ENCODE measurements at places on chromosomes 13 and 19.
A peak's percentile ranks its signal among the peaks of the same experiment; 100 is the strongest.

GRCh38 chr13:95123726-95124125 lies 177.5 kb downstream of the ABCC4 start:
- no peak for DNase-seq

- no peak for DNase-seq
Measured at GRCh38 chr19:6518145-6518911, 12.5 kb upstream of the TNFSF9 start.

DNA sequence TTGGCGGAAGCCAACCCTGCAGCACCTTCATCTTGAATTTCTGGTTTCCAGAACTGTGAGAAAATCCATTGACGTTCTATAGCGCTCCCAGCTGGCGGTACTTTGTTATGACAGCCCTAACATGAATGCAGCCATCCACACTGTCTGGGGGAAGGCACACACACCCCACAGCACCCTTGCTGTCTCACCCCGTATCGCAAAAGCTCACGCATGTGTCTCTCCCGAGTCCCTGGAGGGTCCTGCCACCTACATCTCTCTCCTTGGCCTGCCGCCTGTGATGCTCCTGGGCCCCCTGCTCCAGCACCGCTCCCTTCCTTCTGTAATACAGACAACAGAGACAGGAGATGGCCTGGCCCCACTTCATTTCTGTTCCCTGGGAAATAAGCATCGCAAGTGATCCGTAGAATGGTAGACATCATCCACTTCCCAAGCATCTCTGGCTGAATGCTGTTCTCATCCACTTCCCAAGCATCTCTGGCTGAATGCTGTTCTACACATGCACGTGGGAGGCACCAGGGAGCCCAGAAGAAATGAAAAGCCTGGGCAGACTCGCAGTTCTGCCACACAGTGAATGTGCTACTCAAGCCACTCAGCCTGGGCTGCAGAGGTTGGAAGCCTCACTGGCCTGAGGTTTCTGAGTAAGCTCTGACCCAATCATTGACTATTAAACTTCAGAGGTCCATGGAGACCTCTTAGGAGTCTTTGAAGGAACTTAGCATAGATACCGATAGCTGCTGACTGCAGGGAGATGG lies 29.6 kb downstream of the EPN1 start:
- no peak for DNase-seq

DNA sequence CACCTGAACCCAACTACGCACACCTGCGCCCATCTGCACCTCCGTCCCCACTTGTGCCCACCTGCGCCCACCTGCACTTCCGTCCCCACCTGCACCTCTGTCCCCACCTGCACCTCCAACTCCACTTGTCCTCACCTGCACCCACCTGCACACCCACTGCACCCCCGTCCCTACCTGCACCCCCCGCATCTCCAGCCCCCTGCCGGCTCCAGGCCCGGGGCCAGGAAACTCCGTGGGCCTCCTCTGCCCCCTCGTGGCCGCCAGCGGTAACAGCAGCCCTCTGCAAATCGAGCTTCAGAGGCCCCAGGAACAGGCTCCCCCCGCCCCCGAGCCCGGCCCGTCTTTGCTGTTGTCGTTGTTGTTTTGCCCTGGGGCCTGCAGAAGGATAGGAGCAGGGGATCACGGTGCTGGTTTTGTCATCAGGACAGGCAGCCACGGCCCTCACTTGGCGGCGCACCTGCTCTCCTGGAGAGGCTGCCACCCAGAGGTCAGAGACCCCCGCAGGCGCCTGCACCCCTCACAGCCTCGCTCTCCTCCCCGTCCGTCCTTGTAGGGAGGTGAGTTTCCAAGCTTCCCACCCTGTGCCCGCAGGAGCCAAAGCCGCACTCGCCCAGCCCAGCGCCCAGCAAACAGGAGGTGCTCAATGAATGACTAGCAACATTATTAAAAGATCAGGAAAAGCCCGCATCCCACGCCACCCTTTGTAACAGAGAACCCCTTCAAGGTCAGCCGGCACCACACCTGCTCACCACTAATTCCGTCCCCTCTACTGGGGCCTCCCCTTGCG lies 65.4 kb downstream of the GNG7 start:
- peak; percentile 64 for DNase-seq

- no peak for DNase-seq
Measured at GRCh38 chr19:13128583-13128982, 10.5 kb downstream of the NACC1 start.

DNA sequence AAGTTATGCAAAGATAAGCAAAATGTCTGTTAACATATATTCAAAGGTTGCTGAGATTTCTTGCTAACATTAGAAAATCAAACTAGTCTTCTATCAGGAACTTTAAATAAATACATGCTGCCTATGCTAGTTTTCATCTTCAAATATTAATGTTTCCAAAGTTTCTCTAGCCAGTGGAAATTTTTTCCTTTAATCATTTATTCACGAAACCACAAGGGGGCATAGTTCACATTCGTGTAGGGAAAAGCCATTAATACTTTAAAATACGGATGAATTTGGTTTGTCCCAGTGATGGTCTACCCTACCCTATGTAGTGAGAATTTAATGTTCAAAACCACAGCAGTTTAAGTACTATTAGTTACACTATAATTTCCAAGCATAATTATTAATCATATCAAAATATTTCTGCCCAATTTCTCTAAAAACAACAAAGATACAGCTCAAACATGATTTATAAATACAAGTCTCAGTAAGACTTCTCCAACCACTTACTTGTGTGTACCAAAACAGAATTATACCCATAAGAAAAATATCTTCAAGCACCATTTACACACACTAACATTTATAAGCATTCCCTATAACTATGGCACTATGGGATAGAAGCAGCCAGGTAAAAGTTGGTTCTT lies 16.2 kb downstream of the NUFIP1 start:
- DNase-seq: no peak

DNA sequence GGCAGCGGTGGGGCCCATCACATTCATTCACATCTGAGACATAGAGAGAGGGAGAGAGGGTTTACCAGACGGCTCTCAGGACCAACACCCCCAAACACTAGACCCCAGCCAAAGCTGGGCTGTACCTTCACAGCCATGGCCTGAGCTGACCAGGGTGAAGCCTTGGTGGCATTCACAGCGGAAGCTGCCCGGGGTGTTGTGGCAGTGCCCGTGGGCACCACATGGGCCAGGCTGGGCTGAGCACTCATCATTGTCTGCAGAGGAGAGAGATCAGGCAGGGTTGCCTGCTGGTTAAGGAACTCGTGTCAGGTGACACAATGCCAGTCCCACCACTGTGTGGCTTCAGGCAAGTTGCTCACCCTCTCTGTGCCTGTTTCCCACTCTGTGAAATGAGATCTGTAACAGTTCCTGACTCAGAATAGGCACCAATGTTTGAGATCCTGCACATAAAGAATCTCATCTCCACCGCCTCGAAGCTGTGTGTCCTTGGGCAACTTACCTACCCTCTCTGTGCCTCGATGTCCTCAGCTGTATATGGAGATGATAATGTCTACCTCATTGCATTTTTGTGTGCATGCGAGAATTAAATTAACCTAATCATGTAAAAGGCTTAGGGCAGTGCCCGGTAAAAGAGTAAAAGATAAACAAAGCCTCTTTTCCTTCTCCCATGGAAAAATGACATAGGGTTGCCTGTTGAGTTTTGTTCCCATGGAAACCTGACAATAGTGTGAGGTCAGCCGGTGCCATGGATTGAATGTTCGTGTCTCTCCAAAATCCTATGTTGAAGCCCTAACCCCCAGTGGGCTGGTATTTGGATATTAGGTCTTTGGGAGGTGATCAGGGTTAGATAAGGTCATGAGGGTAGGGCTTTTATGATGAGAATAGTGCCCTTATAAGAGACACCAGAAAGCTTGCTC lies 22.9 kb downstream of the CCL25 start:
- no peak for DNase-seq

DNA sequence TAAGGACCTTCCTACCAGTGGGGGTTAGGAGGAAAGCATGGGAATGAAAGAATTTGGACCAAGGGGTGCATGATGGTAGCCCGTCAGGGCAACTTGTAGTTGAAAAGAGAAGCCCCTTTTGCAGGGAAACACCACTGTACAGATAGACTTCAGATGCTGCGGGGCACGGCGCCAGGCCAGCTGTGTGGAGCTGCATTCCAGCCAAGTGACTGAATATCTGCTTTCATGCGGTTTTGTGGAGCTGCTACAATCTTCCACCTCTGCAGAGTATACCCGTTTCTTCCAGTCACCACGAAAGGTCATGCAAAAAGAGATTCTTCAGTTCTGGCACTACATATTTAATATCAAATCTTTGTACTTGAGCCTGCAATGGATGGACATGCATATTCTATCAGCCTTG lies 104.7 kb downstream of the RGCC start:
- no peak for DNase-seq

- DNase-seq: no peak
Measured at GRCh38 chr13:81745391-81745790, 1404.5 kb upstream of the SPRY2 start.

- no peak for DNase-seq
Measured at GRCh38 chr13:25432691-25433090, 60.9 kb downstream of the ATP8A2 start.

DNA sequence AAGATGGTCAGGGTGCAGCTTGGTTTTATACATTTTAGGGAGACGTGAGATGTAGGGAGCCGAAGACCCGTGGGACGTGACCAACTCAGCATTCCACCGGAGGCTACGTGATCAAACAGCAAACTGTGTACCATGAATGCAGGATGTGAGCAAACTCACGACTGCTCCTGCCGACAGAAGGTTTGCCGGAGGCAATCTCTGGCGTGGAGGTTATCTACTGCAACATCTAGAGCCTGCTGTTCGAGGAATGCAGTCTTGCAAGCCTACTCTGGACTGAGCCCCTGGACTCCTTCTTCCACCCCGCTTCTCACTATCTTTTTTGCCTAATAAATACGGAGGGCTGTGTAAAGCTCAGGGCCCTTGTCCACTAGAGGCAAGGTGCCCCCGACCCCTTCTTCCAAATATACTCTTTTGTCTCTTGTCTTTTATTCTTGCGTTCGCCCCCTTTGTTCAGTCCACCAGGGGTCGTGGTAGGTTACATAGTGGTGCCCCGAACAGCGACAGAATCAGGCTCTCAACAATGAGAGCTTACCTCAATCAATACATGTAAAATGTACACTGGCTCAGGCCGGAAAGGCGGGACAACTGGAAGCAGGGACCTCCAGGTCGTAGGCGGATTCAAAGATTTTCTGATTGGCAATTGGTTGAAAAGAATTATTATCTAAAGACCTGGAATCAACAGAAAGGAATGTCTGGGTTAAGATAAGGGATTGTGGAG lies 8.9 kb upstream of the OR1I1 start:
- DNase-seq: no peak

GRCh38 chr19:7665076-7665475 lies 3.8 kb upstream of the RETN start:
- DNase-seq: no peak

- no peak for DNase-seq
Measured at GRCh38 chr13:49112782-49113525, 107.2 kb upstream of the MLNR start.

DNA sequence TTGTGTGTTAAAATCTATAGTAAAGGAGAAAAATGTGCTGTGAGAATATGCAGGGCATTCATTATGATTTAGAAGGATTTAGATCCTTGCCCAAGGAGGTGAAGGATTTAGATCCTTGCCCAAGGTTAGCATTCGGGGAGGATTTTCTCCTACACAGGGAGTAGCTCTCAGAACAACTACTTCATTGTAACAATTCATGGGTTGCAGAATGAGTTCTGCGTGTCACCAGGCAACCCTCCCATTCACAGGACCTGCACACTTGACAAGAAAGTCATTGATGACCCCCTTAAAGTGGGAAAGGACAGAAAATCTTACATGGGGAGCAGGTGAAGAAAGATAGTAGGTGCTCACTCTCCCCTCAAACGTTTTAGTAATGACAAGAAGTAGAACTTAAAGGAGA lies 167.1 kb upstream of the MAB21L1 start:
- no peak for DNase-seq

DNA sequence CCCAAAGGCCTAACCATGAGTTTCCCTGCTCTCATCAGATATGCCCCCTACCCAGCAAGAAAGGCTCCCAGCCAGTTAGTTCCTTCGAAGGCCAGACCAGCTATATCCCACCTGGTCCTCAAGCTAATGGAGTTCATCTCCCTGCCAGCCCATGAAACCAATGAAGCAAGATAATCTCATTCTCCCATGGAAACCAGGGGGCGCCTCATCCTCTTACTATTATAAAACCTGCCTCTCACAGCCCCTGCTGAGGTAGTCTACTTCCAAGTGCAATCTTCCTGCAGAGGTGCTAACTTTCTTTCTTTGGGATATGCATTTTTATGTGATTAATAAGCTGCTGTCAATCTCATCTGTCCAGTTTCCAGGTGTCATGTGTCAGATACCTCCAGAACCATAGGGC lies 34.0 kb upstream of the ZNF573 start:
- DNase-seq: no peak

GRCh38 chr13:103883164-103883563 lies 816.9 kb upstream of the SLC10A2 start:
- DNase-seq: no peak

- DNase-seq: no peak
Measured at GRCh38 chr19:4373601-4374497, 26.5 kb downstream of the SH3GL1 start.

DNA sequence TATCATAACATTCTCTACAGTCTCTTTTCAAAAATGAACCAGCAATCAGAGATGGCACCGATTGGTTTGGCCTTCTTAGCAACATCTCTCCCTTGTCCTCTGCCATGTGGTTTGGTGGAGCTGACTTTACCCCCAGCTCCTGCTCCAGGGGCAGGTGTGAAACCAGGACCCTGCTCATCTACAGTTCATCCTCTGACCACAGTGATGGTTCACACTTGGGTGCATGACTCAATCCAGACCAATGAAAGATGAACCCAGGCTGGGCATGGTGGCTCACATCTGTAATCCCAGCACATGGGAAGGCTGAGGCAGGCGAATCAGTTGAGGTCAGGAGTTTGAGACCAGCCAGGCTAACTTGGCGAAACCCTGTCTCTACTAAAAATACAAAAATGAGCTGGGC lies 33.6 kb upstream of the FFAR2 start:
- no peak for DNase-seq

GRCh38 chr13:25171170-25171516 lies 945 bp downstream of the AMER2 start:
- DNase-seq: no peak

GRCh38 chr19:29640231-29640630 lies 25.0 kb upstream of the PLEKHF1 start:
- DNase-seq: no peak
